ENCODE measurements at places on chromosomes 2 and 18. TPM values are rescaled to one million over a fixed set of nuclear protein-coding genes. Genes with fewer than 3 reads are reported as not detected.

DNA sequence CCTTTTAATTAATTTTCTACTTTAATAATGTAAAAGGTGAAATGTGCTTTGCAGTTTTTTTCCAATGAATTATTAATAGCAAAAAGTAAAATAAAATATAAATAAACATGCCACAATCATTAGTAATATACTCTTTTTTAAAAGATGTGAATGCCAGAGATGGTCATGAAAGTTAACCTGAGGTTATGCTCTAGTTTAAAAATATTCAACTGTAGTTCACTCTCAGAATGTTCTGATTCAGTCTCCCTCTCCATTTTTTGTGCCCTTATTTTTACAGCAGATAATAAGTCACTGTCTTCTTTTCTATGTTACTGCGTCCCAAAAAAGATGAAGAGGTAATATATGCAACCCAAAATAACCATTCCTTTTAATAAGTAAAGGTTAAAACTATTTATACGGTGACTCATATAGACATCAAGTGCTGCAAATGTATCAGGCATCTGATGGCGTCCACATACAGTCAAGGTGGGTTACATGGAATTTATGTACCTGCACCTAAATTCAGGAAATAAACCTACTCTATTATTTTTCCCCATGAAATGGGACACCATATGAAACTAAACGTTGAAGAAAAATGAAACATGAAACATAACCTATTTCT, 153.6 kb upstream of the ZNF804A start:
- no peak for DNase-seq

GRCh38 chr2:192051533-192051932, 143.2 kb downstream of the TMEFF2 start:
- DNase-seq: no peak

DNA sequence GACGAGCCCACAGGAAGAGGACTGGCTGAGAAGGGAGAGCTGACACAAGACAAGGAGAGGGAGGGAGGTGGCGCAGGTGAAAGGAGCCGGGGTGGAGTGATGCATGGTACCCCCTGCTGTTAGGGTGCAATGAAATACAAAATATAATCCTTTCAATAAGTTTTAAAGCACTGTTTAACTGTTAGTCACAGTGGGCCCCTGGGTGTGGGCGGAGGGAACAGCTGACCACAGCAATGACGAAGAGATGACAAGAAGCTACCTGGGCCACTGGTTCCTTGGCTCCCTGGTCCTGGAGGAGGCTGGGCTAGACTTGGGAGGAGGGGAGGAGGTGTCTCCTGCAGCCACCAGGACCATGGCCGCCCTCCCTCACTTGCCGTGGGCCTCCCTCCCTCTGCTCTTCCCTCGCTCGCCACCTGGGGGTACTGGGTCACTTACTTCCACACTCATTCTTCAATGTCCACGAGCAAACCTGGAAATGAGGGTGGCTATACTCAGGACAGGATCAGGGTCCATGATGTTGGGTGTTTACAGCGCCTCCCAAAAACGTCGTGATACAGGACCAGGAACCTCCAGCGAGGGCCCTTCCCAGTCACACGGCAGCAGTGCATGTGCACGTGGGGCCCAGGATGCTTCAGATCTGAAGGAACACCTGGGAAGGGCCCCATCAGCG, 196.1 kb downstream of the ANKRD30B start:
- DNase-seq: no peak

DNA sequence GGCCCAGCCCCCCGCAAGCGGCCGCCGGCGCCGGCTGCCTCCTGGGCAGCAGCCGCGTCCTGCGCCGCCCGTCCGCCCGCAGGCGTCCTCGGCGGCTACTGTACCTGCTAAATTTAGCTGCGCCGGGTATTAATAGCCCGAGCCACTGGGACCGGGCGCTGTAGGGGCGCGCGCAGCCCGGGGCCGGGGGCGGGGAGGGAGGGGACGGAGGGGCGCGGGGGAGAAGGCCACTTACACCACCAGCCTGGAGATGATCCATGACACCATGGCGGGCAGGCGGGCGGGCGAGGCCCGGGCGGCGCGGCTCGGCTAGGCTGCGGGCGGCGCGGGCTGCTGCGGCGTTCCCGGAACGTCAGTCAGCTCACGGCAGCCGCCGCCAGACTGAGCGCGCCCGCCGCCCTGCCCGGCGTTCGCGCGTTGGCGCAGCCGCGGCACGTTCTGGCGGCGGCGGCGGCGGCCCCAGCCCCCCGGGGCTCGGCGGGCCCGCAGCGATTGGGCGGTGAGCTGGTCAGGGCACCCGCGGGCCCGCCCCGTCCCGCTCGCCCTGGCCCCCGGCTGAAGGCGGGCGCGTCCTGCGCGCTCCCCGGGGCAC, at the start of gene REEP1:
REEP1 (minus strand) TSS at position 383 of the 592 bp plus-strand sequence; CDS start at position 267, 116 bp downstream.
- peak; percentile 6 for DNase-seq

DNA sequence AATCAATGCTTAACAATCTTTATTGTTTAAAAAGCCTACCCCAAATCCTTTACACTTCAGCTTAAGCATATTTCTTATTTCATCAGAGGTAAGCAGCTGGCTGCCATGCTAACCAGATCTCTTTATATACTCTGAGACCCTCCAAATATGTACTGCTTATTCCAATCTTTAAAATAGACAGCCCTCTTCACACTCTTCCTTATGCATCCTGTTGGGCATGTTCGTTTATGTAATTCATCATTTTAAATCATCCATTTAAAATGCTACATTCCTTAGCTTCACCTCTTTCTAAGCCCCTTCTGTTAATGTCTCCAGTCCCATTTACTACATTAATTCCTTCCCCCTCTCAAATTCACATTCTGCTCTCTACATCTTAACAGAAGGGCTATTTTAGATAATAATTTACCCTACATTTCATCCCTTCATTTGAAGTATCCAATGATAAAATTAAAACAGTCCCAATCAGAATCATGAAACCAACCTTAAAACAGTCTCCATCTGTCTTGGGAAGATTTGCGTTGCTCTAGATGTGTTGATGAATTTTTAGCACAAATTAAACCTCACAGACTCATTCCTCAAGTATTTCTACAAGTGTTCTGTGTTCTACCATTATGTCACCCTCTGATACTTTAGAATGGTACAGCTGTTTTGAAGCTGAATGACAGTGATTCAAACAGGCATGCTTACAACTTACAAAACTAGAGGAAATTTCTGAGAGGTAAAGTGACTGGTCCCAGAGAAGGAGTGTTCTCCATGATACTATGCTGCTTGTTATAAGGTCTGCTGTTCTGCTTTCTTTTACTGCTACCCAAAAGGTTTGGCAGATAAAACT, 59.1 kb downstream of the ZNF385B start:
- no peak for DNase-seq

- DNase-seq: no peak
Measured at GRCh38 chr18:24764766-24765165, 304.3 kb downstream of the HRH4 start.

DNA sequence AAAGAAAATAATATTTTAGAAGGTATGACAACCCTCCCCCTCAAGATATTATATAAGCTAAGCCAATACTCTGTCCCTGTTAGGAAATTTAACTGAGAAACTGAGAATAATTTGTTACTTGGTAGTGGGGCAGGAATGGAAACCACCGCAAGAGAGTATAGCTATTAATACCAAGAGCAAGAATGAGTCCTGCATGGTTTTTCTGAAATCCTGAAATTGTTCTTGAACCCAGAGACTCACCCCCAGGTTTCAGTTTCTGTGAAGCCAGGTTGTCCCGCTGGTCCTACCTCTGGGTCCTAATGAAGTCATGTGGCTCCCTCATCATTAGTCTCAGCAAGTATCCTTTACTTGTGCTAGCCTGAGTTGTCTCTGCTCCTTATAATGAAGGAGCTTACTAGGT, 671.0 kb upstream of the ACVR2A start:
- DNase-seq: no peak

The ABCG5 gene
- 0.14 TPM for total RNA-seq
